Glutamatergic neuron (in vitro differentiated cells): ENCODE measurements at places on chromosomes 4 and X. TPM values are rescaled to one million over a fixed set of nuclear protein-coding genes. Genes with fewer than 3 reads are reported as not detected.

DNA sequence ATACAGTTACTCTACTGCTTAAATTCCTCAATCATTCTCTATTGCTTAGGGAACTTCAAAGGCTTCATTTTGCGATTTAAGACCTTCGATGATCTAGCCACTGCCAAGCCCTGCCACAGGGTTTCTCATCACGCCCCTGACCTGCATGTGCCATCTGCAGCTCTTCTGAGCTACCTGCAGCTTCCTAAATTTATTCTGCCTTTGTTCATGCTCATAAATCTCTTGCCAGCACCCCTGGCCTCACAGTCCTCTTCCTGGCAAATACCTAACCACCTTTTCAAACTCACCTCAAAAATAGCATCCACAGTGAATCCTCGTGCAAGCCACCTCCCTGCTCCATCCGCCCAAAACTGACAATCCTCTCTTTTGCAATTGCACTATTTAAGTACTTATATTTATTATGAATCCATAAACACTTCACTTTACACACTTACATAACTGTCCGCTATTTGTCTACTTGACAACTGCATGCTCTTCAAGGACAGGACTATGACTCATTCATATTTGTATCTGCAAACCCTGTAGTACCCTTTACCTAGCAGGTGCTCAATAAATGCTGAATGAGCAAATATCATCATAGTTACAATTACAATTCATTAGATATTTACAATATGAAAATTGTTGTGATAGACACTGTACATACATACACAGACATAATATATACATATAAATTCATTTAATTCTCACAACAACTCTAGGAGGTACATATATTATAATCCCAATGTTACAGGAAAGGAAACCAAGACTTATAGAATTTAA lies 280.0 kb upstream of the RASGEF1B start:
- H3K27ac ChIP-seq, result no peak overlapping the region
- peaks cover 18% of the 10 kb centered on the region for H3K4me1 ChIP-seq
- no peaks in the 10 kb centered on the region for H3K36me3 ChIP-seq

- peaks cover 5% of the 10 kb centered on the region for H3K36me3 ChIP-seq
- DNase-seq, result no peak
- H3K27me3 ChIP-seq, result peaks cover 2% of the 10 kb centered on the region
- H3K4me3 ChIP-seq, result no peak overlapping the region
Observed at GRCh38 chr4:137076908-137077307, 455.4 kb downstream of the PCDH18 start.

- no peak overlapping the region for H3K4me3 ChIP-seq
- DNase-seq, result no peak
- H3K27ac ChIP-seq, result no peak overlapping the region
- H3K4me1 ChIP-seq, result no peaks in the 10 kb centered on the region
Observed at GRCh38 chr4:167966143-167966542, 126.2 kb upstream of the ANXA10 start.

GRCh38 chr4:8039290-8039689 lies 99.6 kb upstream of the AFAP1 start:
- peak overlapping the region; percentile 0 for H3K27ac ChIP-seq
- peak; percentile 78 for DNase-seq
- peaks cover 3% of the 10 kb centered on the region for H3K27me3 ChIP-seq
- H3K36me3 ChIP-seq, result no peaks in the 10 kb centered on the region
- peaks cover 31% of the 10 kb centered on the region for H3K4me1 ChIP-seq
- peak overlapping the region; percentile 9 for H3K4me3 ChIP-seq

- H3K27ac ChIP-seq, result no peak overlapping the region
- no peaks in the 10 kb centered on the region for H3K27me3 ChIP-seq
Observed at GRCh38 chrX:24145303-24146186, 4.0 kb upstream of the ZFX start.

- H3K27ac ChIP-seq, result peak within 1 kb of the TSS; percentile 66
- no peaks in the 10 kb centered on the region for H3K36me3 ChIP-seq
- peaks cover 2% of the 10 kb centered on the region for H3K4me1 ChIP-seq
- peak within 1 kb of the TSS; percentile 91 for H3K4me3 ChIP-seq
- peak; percentile 92 for DNase-seq
Observed at GRCh38 chr4:125314676-125315575, at the start of gene FAT4. Gene FAT4 (plus strand): TSS chr4:125314955. CDS start chr4:125316412, 1,457 bp downstream.

HTN3 gene
- not detected for total RNA-seq
